ENCODE measurements at places on chromosomes 7 and 10.

DNA sequence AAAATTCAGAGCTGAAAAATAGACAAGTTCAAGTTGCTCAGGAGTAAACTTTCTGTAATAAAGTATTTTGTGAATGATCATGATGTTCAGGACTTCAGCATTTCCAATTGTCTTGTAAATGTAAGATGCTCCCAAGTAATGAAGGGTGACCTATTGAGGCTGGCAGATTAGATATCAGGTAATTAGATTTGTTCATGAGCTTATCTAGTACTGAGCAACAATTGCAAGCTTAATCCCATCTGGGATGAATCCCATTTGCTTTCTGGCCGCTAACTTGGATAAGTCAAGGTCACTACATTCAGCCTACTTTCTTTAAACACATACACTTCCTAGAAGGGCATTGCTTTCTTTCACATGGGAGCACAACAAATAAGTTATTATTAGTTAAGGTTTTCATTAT, 82.4 kb upstream of the ITGB1 start:
- no peak for DNase-seq

- no peak for DNase-seq
Measured at GRCh38 chr7:155460926-155461613, 3.1 kb downstream of the EN2 start.

DNA sequence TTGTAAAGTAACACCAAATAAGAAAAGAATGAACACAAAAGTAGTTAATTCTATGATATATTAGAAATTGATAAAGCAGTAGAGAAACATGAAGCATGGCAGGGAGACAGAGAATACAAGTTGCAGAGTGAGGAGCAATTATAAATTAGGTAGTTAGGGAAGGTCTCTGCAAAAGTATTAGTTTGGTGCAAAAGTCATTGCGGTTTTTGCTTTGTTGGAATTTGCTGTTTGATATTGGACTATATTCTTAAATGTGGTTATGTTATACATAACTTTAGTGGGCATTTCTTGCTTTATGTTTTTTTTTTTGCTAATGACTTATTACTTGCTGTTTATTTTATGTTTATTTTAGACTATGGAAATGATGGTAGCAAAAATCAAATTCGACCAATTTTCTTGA, 402.2 kb downstream of the SFMBT2 start:
- DNase-seq, result no peak

DNA sequence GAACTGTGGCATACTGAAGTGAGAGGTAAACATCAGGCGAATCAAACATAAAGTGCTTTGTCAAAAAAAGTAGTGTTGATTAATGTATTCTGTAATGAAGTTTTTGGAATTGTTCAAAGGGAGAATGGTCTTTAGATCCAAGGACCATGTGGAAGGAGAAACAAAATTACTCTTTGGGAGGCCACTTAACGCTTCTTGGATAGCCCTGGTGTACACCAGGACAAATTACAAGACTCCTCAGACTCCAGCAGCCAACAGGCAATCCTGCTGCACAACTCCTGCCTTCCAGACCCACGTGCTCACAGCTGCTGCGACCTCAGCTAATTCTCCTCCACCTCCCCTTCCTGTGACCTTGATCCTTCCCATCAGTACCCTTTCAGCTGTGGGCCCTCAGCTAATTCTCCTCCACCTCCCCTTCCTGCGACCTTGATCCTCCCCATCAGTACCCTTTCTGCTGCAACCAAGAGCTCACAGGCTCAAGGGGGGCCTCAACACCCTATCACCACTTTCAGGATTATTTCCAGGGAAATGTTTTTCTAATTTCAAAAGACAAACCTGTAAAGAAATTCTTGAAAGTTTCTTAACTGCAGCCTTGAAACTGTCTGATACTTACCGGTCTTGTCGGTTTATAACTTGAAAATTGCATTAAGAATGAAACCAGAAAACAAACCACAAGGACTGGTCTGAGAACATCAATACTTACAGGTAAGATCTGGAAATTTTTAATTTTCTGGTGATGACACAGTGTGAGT, 29.7 kb upstream of the DDC start:
- no peak for DNase-seq

DNA sequence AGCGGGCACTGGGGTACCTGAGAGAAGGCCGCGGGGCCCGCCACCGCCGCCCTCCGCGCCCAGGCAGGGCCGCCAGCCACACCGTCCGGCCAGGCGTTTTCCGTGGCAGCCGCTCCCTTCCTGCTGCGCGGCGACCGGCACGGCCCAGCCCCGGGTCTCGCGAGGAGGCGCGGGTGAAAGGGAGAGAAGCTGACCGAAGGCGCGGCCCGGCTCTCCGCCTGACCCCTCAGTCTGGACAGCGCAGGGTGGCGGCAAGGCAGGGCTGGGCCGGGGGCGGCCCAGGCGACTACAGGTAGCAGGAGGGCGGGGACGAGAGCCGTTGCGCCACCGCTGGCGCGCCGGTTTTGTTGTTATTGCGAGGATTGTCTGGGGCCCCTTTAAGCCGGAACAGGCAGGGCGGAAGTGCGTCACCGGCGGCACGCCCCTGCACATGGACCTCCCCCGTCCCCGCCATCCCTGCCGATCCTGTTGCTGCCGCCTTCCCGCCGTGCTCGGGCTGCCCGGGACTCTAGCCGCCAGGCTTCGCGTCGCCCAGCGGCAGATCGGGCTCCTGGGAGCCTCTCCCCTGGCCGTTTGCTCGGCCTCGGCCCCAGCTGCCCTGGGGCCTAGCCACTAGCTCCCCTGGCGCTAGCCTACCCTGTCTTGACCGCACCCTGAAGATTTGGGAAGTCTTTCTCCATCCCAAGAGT, at the start of gene HERPUD2:
Gene HERPUD2 (minus strand): TSS at position 352 of the 689 bp plus-strand sequence. CDS start 805 bp downstream, outside the sequence.
- DNase-seq, result peak; percentile 60

GRCh38 chr10:92506336-92506735, 67.6 kb downstream of the IDE start:
- DNase-seq, result no peak

- DNase-seq, result no peak
Measured at GRCh38 chr10:60718886-60719285, 59.4 kb upstream of the CDK1 start.

DNA sequence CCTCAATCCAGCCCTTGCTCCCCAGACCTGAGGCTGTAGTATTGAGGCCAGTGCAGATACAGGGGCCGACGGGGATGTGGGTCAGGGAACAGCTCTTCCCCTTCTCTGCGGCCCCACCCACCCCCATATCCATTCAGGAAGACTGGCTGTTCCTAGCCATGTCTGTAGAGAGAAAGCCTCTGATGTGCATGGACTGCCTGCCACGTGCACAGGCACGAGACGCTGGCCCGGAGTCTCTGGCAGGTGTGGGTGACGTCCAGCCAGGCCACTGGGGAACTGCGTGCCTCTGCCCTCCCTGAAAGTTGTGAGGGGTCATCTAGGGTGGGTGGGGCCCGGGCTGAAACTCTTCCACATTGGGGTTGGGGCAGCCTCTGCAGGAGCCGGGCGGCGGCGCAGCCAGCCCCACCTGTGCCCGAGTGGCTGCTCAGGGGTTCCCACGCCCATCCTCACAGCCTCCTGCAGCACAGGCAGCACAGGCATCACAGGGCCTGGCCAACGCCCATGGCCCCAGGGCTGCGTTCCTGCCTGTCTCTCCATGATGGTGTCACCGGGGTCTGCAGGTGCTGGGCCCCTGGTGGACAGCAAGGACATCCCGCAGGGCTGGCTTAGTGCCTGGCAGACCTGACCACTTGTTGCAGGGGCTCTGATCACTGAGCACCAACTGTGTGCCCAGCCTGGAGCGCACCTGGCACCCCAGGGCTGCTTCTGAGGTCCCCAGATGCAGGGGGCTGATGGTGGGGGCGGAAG, 27.5 kb downstream of the MICALL2 start:
- no peak for DNase-seq

DNA sequence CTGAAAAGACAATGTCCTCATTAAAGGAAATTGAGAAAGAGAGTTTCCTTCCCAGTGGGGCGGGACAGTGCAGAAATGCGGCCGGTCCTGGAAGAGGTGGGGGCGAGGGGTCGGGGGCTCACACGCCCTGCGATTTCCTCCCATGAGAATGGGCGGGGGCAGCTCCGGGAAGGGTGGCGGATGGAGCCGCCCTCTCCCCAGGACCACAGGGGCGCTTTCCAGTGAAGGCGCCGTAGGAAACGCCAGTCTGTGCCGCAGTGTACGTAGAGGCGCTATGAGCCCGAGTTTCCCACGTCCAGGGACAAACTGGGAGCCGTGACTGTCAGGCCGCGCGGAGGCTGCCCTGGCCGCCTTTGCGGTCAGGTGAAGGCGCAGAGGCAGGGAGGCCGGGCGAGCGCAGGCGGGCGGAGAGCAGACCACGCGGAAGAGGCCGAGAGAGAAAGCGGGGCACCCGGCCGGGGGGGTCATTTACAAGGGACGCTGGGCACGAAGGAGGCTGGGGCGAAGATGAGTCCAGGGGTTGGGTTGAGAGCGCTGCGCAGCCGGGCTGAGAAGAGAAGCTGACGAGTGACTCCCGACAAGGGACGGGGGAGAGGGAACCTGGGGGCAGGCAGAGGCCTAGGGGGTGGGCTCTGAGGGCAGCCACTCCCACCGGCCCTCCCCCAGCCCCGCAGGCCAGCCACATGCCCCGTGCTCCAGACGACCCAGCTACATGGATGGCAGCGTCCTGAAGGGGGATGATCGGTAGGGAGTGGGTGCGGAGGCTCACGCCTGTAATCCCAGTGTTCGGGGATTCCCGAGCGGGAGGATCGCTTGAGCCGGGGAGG, 45.0 kb downstream of the ALOX5 start:
- no peak for DNase-seq

- no peak for DNase-seq
Measured at GRCh38 chr7:70298780-70299471, 700.7 kb downstream of the AUTS2 start.

DNA sequence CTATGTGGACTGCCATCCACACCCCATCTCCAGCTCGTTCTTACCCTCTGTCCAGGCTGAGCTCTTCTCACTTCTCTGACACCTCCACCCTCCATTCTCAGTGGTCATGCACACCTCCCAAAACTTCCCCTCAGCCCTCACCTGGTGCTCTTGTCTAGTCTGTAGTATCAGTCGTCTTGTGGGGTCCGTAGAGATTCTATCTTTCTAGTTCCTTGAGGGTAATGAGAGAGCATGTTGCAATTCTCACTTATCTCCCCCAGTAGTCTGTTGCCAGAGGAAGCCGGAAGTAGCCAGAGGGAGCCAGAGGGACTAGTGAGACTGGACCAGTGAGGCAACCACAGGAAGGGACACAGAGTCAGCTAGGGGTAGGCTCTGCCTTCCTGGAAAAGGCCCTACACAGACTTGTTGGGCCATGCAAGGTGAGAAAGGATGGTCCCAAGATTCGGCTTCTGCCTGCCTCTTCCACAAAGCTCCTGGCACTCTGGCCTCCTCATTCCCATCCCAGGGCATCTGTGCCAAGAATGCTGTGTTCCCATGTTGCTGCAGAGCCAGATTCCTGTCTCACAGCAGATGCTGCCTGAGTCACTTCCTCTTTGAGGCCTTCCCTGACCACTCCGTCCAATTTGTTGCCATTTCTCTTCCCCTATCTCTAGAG, 50.6 kb upstream of the DUSP5 start:
- peak; percentile 33 for DNase-seq

- no peak for DNase-seq
Measured at GRCh38 chr7:2350055-2350454, 4.6 kb upstream of the EIF3B start.

DNA sequence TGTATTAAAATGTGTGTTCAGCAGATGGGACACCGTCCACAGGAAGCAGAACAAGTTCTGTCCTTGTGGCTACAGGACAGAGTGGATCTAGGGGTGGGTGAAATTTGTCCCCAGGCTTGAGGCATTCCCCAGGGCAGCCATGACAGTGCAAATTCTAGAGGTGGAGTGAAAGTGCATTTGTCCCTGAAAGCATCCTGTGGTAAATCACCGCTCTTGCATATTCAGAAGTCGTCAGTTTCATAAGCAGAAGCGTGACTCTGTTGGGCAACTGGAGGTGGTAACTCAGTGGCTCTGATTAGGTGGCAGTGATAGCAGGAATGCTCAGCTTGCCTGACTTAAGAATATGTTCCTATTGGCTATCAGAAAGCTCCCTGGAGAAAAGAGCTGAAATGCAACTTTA, 96.6 kb downstream of the SNX10 start:
- no peak for DNase-seq

DNA sequence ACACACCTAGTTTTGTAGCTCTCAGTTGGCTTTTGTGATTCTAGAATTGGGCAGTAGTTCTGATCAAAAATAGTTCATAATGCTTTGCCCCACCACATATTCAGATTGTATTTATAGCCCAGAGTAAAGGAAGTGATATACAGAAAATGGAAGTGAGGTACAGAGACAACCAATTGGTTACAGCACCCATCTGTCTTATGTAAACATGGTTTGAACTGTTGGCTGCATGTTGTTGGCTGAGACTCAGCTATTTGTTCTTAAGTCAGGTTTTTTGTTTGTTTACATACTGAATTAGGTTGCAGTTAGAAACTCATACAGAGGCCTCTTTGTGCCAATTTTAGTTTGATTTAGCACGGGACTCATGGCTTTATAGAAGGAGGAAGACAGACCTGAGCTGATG, 158.9 kb upstream of the GPR26 start:
- no peak for DNase-seq

- DNase-seq, result no peak
Measured at GRCh38 chr10:104076743-104077160, 8.9 kb downstream of the COL17A1 start.

DNA sequence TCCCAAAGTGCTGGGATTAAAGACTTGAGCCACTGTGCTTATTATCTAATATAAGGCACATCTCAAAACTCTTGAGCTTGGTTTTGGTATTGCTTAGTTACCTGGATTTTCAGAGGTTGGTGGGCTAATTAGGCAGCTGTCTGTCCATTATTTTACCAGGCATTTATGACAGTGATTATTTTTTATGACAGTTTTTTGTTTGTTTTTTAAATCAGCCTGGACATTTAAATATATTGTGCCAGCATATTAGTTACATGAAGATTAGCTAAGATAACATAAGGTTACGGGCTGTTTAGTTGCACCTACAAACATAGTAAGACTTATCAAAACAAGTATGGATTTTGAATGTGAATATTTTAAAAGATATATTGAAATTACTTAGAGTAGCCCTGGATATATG, 2.6 kb upstream of the ZRANB1 start:
- no peak for DNase-seq

GRCh38 chr10:60230892-60231291, 158.8 kb downstream of the ANK3 start:
- DNase-seq, result no peak

DNA sequence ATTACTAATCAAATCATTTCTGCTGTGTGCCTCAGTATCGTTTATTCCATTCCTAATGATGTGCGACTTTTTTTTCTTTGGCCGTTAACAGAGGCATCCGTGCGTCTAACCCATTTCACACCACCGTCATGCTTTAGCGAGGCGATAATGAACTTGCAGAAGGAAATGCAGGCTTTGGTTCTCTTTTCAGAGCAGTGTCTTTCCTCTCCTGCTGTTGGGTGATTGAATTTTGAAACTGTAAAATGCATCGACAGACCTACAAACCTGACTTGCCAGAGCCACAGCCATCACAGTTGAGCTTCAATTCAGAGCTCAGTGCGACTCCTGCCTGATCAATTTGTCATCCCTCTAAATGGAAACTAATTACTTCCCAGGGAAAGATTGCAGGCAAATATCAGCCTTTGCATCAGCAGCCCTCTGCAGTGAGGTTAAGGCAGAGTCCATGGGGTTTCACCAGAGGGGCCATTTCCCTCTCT, 486.0 kb upstream of the GALNT17 start:
- DNase-seq, result no peak

- no peak for DNase-seq
Measured at GRCh38 chr7:148921189-148921588, 37.1 kb upstream of the EZH2 start.

Data from epithelial cell of prostate (primary cell).